NCI-H2227 treated with DMSO at 0.1 percent for 48 hours (cell line): ENCODE measurements at places on chromosomes 13 and 19.
A peak's percentile ranks its signal among the peaks of the same experiment; 100 is the strongest.

DNA sequence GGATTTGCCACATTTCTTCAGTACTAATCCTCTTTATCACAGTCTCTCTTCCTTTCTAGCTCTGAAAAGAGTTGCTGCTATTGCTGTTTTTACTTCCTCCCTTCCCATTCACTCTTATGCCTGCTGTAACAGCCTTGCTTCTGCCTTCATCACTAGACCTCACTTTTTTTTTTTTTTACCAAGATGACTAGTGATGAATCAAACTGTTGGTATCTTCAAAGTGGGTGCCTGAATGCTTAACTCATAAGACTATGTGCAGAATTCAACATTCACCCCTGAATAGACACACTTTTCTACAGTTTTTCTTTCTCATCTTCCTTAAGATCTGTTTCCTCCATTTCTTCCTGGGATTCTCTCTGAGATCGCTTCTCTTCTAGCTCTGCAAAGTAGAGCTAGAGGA is 217.2 kb upstream of the HTR2A start:
- DNase-seq = no peak

DNA sequence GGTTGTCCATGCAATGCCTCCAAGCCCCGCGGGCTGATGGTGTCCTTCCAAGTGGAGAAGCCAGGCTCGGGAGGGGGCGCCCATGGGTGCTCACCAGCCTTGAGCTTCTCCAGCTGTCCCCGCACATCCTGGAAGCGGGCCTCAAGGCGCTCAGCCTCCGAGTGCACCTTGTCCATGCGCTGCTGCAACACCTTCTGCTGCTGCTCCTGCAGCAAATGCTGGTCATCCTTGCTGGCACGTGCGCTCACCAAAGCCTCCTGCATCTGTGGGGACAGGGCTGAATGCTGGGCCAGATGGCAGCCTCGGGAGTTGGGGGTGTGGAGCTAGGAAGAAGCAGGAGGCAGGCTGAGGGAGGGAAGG is 22.8 kb upstream of the EMP3 start:
- DNase-seq = no peak

GRCh38 chr19:35380450-35381124 is 9.7 kb downstream of the GPR42 start:
- DNase-seq = no peak

GRCh38 chr19:16841391-16841926 is 12.3 kb downstream of the SIN3B start:
- DNase-seq = no peak

DNA sequence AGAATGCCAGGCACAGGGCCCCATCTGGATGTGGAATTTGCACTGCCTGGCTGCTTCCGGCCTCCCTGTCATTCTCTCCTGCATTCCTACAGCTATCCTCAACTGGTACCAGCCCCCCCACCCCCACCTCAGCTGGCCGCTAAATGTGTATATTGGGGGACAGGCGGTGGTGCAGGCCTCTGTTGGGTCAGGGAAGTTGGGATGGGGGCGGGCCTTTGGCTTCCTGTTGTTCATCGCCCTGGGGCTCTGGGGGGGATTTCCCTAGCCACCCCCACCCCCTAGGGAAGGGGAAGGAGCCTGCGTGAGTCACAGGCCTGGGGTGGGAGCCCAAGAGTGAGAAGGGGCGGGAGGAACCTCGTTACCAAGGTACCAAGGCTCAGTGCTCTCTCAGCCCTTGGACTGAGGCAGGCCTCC is 10.6 kb downstream of the POU2F2 start:
- no peak for DNase-seq

DNA sequence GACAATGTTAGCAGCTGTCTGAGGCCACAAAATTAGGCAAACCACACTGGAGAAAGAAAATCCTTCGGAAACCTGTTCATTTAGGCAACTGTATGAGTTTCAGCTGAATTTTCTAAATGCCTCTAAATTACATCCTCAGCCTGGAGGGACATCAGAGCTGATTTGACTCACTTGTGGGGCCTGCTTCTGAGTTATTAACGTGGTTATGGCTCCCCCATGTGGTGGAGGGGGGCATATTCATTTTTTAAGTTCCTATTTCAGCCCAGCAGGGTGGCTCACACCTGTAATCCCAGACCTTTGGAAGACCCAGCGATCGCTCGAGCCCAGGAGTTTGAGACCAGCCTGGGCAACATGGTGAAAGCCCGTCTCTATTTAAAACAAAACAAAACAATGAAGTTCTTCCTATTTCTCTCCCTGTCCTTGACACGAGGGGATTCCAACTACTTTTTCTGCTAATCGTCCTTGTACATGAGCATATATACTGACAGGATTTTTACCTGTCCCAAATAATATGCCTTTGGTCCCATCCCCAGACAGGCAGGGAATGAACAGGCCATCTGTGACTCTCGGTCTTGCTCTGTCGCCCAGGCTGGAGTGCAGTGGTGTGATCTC is 31.5 kb upstream of the HIF3A start:
- DNase-seq = peak; percentile 71

- DNase-seq = no peak
These were observed 6.0 kb upstream of the RASL11A start for GRCh38 chr13:27264648-27265047.

- DNase-seq = no peak
These were observed 32.4 kb downstream of the ZNF787 start for GRCh38 chr19:56088497-56089215.

- DNase-seq = no peak
These were observed 3.4 kb downstream of the MAP2K7 start for GRCh38 chr19:7907122-7907521.

DNA sequence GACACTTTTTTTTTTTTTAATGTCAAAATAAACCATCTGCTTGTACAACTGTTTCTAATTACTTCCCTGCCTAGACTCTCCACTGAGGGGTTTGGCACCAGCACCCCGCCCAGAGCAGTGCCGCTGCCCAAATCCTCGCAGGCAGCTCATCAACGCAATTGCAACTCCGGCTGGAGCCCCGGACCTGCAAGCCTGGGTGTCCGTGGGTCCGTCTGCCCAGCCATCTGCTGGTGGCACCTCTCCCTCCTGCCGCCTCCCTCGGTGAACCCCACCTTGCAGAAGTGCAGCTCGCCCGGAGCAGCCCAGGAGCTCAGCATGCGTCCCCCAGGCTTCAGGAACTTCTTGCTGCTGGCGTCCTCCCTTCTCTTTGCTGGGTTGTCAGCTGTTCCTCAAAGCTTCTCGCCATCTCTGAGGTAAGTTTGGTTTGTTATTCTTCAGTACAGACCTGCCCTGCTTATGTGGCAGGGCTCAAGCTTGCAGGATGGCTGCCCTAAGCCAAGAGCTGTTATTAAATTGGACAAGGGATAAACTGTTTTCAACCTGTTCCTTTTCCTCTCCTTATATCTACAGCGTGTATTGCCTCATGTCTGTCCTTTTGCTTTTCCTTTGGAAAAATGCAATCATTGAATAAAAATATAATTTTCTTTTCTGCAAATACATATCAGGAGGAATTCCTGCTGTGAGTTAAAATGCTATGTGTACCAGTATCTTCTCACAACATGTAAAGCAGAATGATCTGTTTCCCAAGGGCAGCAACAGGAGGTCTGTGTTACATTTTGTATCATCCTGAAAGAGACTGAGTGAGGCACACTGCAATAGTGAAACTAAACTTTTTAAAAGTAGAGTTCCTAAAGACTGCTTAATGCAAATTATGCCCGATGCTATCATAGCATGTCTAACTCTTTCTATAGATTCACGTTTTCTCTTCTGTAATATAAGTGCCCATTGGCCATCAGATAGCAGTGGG is at the start of gene ITGBL1:
Gene ITGBL1 (plus strand): TSS at position 157 of the 967 bp plus-strand sequence. CDS start 159 bp downstream, at position 316.
- no peak for DNase-seq

GRCh38 chr19:3980353-3981251 is 4.7 kb downstream of the EEF2 start:
- DNase-seq = no peak

DNA sequence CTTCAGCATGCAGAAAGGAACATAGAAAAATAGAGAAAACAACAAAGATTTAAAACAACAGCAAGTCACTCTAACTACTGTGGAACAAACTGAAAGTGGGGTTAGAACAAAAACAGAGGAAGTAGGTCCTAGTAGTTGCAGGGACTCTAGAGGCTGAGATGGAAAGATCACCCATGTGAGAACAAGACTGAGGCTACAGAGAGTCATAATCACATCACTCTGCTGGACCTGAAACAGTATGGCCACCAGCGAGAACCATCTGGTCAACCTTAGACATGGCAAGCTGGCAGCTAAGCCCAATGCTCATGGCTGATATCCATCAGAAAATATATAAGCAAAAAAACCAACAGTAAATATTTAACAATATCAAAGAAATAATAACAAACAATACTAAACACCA is 35.8 kb upstream of the ZNF724 start:
- no peak for DNase-seq

DNA sequence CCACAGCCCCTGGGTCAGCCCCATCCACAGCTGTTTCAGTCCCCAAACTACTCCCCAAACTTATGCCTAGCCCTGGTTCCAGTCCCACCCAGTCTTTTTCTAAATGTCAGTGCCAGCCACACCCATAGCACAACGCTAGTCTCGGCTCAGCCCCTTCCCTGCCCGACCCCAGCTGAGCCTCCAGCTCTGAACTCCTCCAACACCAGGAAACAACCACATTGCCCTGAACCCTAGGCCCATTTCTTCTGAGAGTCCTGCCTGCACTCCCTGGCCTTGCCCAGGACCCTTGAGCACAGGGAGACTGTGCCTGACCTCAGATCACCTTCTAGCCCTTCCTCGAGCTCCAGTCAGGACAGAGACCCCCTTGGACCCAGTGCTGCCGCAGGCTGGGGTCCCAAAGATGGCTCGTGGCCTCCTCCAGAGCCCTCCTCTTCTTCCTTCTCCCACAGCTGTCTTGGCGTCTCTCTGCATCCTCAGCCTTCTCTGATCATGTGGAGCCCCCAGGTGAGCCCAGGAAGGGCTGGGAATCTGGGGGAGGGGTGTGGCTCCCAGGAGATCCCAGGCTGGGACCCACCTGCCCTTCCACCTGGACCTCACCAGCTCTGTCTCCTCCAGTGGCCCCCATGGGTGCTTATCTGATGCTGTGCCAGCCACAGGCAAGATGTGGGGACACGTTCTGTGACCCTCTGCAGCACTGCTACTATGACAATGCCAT is 33.0 kb upstream of the IGFL1 start:
- DNase-seq = no peak

GRCh38 chr19:5170329-5170745 is 170.3 kb downstream of the PTPRS start:
- no peak for DNase-seq

DNA sequence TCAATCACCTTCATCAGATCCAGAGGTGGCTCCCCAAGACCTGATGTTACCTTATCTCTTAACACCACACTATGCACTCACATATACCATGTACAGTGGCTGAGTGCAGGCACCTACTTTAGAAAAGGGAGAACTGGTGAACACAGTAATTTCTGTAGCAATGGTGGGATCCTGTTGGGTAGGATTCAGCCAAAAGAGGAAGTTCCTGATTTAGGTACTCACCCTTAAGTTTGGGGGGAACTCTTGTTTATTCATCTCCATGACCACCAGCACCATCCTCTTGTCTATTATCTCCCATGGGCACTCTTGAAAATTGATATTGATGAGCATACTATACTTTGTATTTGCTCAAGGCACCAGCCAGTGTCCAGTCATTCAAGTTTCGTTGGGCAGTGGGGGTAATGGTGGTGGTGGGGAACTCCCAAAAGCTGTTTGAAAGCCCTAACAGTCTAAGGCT is 324.4 kb downstream of the LMO7 start:
- no peak for DNase-seq

GRCh38 chr13:56351041-56351440 is 789.7 kb upstream of the PRR20A start:
- no peak for DNase-seq

DNA sequence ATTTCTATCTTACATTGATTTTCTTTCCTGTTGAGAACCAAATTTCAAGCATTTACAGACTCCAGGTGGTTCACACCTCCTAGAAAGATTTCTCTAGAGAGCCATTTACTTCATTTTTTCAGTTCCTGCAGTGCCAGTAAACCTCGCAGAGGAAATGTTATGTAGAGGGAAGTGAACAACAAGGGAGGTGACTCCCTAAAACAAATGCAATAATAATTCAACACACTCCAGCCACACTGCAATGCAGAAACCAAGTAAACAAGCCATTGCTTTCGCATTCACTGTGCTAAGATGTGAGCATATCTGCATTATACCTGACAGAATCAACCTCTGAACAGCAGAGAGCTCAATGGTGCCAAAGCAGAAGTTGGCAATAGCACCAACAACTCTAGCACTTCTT is 215.1 kb downstream of the RBM26 start:
- DNase-seq = no peak

DNA sequence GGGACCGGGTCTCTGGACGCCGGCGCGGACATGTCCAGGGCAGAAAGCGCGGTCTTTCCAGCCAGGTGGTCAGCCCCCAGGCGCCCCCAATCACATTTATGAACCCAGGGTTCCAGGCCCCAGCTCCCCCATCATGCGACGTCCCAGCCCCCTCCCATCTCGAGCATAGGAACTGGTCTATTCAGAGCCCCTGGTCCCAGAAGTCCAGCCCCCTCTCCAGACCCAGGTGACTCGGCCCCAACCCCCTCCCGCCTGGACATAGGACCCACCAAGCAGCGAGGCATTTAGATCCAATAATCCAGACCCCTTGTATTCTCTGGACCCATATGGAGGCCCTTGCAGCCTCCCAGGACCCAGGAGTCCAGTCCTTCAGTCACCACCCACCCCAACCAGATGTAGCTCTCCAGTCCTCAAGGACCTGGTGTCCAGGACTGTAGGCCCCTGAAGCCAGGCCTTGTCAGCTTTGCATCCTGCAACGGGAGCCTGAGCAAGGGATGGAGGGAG is 501 bp downstream of the APLP1 start:
- no peak for DNase-seq

- DNase-seq = no peak
These were observed 18.1 kb downstream of the DNAJC15 start for GRCh38 chr13:43041369-43041921.

- DNase-seq = no peak
These were observed 1479.2 kb downstream of the UQCRFS1 start for GRCh38 chr19:27733551-27734266.
